GM10248 (cell line): ENCODE measurements at places on chromosomes 4 and X.

GRCh38 chrX:118315529-118315928 is 30.4 kb upstream of the WDR44 start:
- no peak for DNase-seq

DNA sequence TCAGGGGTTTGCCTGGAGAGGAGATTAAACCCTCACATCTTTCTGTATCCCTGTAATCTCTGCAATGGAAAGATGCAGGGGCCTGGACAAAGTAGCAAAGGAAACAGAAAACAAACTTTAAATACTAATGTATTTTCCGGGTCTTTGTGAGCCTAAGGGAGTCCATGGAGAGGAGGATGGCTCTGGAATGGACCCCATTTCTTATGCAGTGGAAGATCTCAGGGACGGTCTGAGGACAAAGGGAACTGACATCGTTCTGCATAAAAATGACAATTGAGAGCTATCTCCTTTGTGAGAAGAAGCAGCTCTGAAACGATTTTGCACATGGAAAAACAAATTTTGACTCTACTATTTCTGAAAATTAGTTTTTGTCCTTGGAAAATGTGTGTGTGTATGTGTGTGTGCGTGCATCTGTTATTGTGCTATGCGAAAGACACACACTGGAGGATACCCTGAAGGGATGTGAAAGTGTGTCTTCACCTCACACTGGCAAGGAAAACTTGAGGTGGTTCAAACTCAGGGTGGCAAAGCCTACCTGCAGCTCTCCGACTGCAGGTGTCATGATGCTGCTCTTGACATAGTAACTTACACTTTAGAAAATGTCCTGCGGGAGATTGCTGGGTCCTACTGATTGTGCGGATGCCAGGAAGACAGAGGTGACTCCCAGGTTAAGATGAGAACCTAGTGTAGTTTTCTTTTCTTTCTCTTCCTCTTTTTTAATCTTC is 126.4 kb upstream of the JADE1 start:
- no peak for DNase-seq

DNA sequence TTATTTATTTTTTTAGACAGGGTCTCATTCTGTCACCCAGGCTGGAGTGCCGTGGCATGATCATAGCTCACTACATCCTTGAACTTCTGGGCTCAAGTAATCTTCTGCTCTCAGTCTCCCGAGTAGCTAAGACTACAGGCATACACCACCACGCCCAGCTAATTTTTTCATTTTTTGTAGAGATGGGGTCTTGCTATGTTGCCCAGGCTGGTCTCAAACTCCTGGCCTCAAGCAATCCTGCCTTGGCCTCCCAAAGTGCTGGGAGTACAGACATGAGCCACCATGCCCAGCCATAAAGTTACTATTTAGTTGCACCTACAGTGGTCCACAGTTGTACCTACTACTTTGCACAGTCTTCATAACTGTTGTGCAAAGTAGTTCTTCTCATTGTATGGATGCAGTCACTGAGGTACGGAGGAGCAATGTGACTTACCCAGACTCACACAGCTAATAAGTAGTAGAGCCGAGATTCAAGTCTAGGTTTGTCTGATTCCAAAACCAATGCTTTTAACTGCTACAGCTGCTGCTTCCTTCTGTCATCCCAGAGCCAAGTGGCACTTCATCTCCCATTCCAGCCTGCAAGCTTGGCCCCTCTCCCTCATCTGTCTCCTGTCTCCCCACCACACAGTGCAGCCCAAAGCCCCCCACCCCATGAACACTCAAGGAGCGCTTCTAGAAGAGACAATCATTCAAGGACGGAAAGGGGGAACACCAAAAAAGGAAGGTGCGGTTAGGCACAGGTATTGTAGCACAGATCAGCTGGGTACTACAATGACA is 24.0 kb upstream of the IQSEC2 start:
- DNase-seq = no peak

- no peak for DNase-seq
Measured at GRCh38 chr4:13673167-13673566, 45.6 kb upstream of the BOD1L1 start.

DNA sequence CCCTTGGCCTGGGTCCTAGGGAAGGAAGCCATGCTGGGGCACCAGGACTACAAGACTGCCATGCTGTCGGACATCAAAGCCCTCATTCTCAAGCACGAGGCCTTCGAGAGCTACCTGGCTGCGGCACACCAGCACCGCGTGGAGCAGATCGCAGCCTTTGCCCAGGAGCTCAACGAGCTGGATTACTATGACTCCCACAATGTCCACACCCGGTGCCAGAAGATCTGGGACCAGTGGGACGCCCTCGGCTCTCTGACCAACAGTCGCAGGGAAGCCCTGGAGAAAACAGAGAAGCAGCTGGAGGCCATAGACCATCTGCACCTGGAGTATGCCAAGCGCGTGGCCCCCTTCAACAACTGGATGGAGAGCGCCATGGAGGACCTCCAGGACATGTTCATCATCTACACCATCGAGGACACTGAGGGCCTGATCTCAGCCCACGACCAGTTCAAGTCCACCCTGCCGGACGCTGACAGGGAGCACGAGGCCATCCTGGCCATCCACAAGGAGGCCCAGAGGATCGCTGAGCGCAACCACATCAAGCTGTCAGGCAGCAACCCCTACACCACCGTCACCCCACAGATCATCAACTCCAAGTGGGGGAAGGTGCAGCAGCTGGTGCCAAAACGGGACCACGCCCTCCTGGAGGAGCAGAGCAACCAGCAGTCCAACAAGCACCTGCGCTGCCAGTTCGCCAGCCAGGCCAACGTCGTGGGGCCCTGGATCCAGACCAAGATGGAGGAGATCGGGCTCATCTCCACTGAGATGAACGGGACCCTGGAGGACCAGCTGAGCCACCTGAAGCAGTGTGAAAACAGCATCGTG is 487.0 kb downstream of the TRAM1L1 start:
- no peak for DNase-seq

DNA sequence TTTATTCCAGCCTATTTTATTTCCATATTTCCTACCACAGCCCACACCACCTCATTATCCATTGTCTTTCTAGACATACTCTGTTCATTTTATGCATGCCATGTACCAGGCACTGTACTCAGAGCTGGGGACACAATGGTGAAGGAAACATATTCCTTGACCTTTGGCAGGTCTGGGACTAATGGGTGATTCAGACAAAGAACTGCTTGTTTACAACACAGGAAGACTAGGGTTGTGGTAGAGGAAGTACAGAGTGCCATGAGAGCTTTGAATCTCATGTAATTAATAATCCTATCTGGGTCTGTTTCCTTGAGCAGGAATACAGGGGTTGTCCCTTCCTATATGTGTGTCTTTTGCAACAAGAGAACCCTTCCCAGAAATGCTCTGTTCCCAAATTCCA is 75.1 kb upstream of the NUDT10 start:
- no peak for DNase-seq

GRCh38 chrX:56314334-56314733 is 82.2 kb downstream of the KLF8 start:
- DNase-seq = no peak

DNA sequence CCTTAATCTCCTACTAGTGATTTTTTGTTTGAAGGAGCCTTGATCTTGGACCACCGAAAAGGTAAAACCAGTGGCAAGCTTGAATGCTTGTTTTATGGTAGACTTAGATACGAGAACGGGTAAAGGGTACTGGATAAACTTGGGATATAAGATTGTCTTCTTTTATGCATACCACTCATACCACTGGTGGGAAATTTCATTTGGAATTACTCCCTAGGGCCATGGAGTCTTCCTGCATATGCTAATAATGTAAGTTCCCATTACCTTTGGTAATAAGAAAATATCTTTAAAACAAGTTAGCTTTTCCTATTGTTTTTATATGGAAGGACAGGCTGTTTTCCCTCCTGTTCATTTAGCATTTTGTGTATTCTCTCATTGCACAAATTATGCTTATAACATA is 11.7 kb downstream of the SMARCAD1 start:
- no peak for DNase-seq

GRCh38 chrX:44971674-44972073 is 98.7 kb downstream of the KDM6A start:
- no peak for DNase-seq

GRCh38 chrX:132226169-132226568 is 6.9 kb upstream of the RAP2C start:
- no peak for DNase-seq

DNA sequence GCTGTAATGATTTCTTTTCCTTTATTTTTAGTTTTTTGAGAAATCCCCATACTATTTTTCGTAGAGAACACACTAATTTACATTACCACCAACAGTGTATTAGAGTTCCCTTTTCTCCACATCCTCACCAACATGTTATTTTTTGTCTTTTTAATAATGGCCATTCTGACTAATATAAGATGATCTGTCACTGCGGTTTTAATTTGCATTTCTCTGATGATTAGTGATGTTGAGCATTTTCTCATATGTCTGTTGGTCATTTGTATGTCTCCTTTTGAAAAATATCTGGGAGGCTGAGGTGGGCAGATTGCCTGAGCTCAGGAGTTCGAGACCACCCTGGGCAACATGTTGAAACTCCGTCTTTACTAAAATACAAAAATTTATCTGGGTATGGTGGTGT is 30.2 kb downstream of the SPINK2 start:
- no peak for DNase-seq

DNA sequence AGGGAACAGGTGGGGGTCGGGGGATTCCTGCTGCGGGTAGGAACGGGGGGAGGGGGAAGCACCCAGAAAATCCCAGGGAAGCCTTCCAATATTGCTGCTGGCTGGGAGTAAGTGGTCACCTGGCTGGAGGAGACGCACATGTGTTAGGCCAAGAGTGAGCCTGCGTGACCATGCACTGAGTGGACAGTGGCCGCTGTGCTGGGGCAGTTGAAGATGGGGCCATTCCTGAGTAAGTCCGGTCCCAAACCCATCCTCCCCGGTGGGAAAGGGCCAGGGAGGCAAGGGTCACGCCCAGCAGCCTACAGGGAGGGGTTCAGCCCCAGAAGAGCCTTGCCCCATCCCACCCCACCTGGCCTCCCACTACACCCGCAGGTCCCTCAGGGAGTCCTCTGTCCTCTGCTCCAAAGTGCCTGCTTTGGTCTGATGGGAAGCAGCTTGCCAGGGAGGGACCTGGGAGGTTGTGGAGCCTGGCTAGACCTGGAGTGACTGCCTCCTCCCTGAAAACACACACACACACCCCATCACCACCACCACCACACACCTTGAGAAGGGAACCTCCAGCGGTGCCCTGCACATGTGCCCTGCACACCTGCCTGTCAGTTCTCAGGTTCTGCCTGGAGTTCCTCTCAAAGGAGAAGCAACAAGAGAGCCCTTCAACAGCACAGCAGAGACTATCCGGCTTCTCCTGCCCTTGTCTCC is 6.1 kb downstream of the L1CAM start:
- no peak for DNase-seq

DNA sequence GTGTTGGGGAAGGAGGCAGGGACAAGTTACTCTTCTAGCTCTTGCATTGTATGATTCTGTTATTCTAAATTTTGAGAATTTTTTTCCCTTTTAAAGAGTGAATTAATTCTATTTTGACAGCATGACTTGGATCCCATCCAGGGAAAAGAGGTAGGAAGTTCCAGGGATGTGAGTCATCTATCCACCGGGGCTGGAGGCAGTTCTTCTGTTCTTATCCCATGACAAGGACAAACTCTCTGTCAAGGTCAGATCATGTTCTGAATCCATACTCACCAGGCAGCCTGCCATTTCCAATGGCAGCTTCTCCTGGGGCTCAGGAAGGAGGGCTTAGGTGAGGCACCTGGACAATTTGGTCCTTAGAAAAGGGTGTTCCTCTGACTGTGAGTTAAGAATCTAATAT is 132.0 kb upstream of the MED14 start:
- DNase-seq = no peak

DNA sequence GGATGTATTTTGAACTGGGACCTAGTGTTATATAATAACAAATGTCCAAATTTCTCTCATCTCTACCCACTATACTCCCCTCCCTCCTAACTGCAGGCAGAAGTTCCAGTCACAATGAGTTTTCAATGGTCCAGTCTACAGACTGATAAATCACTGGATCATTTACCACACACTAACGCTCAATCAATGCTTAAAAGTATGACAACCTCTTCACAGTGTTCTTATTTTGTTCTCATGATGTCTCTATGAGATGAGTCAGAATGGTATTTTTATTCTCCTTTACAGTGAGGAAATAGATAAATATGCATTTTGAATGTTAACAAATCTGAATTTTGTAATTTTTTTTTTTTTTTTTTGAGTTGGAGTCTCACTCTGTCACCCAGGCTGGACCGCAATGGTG is 83.7 kb upstream of the ETNPPL start:
- no peak for DNase-seq

DNA sequence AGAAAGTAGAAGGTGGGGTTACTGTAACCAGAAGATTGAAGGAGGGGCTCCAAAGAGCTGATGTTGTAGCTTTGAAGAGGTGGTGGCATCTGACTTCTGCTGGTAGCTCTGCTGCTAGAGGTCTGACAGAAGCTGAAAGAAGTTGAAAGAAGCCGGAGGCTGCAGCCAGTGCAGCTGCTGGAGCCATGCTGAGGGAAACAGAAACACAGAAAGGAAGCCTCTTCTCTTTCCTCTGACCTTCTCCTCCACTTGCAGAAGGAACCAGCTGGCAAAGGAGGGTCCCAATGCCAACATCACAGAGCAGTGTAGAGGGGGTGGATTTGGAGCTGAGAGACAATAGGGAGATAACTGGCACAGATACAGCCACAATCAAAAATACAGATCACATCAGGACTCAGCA is 89.3 kb upstream of the HHIP start:
- DNase-seq = no peak

DNA sequence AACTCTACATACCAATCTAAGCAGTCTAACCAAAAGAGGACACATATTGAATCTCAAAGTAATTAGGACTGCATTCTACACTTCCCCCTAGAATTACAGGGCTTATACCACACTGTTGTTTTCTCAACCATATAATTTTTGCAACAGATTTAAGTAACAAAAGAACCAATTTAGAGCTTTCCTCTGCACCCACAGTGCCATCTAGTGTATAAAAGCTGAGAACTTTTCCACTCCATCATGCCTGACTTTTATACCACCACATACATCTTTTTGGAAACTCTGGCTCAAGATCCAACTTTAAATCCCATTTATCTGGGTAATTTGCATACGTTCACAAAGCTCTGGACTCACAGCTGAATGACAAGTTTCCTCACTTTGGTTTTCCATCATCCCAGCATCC is 99.5 kb downstream of the EFHC2 start:
- no peak for DNase-seq

DNA sequence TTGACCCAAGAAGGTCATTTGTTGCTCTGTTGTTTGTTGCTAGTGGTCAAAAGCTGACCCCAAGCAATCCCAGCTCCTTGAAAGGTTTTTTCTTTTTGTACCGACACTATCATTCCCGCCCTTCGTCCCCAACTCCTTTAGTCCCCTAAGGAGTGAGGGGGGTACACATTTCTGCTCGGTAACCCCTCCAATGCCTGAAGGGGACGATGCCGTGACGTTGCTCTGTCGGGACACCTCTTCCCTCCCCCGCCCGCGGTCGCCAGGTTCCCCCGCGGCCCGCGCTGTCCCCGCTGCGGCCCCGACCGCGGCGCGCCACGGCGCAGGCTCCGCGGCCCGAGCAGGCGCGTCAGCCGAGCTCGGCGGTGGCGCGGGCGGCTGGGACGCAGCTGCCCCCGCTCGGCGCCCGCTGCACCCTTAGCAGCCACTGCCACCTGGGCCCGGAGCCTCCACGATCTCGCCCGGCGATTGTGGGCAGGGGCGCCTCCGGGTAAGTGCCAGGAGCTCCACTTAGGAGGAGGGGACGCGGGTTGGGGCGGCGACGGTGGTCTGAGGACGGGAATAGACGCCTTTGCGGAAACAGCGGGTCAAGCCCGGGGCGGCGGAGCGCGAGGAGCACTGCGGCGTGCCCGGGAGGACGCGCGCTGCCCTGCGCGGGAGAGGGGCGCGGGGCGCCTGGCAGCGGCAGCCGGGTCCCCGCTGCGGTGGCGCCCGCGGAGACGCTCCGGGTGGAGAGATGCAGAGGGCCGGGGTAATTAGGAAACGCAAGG is at the start of gene GLRB:
GLRB (plus strand) TSS at position 340 of the 767 bp plus-strand sequence. CDS start 1,875 bp downstream, outside the sequence.
- DNase-seq = peak; percentile 9
